Activated CD4-positive, alpha-beta T cell treated with anti-CD3 and anti-CD28 coated beads for 4 hours (primary cell): ENCODE measurements at places on chromosomes 2 and 18.

DNA sequence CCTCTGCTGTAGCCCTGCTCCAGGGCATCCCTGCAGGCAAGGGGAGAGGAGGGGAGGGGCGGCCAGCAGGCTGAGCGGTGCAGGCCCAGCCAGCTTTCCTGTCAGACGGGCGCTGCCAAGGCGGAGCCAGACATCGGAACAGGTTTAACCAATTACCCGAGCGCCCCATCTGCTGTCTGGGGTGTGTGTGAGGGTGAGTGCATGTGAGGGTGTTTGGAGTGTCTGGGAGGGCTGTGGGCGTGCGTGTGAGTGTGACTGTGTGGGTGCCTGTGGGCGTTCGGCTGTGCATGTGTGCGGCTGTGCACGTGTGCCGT lies 20.0 kb downstream of the EMX1 start:
- no peak for DNase-seq

DNA sequence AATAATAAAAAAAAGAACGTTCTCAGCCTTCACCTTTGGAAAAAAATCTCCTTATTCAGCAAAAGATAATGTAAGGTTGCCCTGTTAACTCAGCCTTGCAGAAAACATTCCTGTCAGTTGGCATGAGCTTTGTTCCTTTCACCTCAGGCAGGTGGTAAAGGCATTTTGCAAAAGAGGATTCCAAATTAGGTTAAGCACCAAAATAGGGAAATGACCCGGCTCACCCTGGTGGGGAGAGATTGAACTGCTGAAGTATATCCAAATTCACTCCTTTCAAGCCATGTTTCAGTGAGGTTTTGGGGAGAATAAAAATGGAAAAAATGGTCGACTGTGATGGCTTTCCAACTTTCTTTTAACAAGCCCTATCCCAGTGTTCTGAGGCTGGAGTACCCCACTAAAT lies 1988.8 kb upstream of the PIK3C3 start:
- DNase-seq: no peak

GRCh38 chr2:29017716-29018435 lies 36.8 kb downstream of the TOGARAM2 start:
- DNase-seq: no peak

DNA sequence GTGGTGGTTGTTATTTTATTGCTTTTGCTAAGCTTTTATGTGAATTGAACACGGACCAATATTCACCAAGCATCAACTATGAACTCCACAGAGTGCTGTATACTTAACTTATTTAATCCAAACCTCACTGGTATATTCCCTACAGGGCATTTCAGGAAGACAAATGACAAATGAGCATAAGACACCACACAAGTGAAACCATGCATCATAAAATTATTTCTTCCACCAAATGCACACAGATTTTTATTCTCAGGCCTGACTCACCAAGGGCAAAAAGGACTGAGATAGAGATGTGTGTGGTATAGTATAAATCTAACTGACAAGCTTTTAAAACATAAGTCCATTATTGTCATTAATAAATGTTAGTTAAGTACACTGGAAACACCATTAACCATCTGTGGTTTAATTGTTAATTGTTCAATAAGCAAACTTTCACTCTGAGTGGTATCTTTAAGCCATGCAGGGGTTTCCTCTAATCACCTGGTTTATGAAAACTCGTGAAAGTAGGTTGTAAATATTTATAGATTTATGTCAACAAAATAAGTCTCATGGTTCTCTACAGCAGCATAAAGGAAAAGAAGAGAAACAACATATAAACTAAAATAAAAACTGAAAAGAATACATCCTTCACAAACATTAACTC lies 77.6 kb upstream of the CRIM1 start:
- DNase-seq: no peak

DNA sequence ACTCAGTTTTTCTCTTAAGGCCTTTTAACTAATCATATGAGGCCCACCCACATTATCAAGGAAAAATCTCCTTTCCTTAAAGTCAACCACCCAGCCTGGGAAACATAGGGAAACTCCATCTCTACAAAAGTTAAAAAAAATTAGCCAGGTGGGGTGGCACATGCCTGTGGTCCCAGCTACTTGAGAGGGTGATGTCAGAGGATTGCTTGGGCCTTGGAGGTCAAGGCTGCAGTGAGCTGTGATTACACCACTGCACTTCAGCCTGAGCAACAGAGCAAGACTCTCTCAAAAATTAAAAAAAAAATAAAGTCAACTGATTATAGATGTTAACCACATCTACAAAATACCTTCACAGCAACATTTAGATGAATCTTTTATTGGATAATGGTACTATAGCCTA lies 5.8 kb downstream of the DPYSL5 start:
- DNase-seq: no peak

- DNase-seq: no peak
Observed at GRCh38 chr18:45527891-45528290, 87.4 kb upstream of the SLC14A2 start.

GRCh38 chr2:17184512-17184911 lies 333.7 kb downstream of the RAD51AP2 start:
- DNase-seq: no peak

DNA sequence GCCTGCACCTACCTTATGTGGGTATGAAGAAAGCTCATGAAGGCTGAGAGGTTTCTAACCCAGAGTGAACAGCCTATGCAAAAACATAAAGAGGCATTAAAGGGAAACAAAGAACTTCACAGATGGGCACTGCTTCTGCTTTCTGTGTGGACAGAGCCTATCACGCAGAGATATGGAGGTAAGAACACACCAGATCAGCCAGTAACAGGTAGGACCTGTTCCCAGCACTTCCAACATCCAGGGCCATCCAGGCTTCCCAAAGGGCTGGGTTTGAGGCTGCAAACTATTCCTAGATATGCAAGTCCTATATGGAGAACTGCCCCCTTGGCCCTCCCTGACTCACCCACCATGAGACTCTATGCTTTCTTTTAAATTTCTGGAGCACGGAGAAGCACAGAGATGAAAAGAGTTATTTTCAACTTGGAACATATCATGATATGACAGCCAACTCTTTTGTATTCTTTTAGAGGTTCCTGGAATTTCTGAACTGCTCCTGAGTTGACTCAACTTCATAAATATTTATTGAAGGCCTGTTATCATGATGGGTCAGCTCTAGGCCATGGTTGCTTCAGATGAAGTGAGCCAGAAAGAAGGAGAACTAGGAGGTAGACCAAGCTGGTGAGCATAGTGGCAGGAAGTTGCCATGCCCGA lies 77.4 kb upstream of the PPP1CB start:
- no peak for DNase-seq

GRCh38 chr2:187466129-187466792 lies 18.2 kb upstream of the CALCRL start:
- no peak for DNase-seq
